NCI-H510A (cell line): ENCODE measurements at places on chromosomes 6 and 20.

GRCh38 chr6:127100510-127101140 lies 17.8 kb upstream of the RSPO3 start:
- DNase-seq: no peak

DNA sequence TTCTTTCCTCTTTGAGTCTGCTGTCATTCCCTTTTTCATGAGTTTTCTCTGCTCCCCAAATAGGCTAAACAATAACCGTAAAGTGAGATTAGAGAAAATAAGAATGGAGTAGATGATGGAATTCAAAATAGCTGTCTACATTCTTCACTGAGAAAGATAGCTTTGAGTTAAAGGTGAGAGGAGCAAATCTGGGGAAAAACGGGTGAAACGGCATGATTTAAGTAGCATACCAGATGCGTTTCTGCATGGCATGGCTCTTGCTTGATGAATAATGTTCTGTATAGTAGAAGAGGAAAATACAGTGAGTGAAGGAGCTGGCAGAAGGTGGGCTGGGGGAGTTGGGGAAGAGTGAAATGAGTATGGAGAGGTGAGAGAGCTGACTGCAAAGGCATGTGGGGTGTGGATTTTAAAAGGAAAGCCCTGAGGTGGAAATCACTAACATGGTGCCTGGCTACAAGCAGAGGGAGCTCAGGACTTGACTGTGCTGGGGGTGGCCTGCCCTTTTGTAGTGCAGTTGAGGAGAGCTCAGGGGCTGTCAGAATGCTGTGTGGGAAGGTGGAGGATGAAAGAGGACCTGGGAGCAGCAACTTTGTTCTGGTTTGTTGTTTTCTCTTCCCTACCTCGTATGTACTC lies 8.8 kb downstream of the BICRAL start:
- DNase-seq: no peak

DNA sequence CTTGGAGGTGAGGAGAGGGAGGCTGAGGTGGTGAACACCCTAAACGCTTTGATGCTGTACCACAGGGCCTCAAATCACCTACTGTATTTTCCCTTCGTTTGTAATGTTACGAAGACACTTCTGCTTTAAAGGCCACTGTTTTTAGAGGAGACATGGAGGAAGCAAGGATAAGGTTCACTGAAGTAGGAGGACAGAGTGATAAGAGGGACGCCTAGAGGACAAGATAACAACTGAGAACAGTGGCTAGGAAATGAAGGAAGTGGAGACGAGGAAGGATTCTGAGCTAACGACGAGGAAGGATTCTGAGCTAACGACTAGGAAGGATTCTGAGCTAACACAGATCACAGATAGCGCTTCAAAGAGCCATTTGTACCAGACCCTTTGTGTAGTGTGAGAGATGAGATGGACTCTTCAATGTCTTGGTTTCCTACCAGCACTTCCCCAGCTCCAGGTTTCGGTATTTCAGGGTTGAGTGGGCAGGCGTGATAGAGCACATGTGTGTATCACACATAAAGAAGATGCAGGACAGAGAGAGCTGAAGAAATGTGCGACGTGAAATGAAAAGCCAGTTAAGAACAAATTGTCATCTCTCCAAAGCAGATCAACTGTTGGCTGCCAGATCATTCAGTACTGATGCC lies 7.5 kb downstream of the SF3B5 start:
- no peak for DNase-seq

DNA sequence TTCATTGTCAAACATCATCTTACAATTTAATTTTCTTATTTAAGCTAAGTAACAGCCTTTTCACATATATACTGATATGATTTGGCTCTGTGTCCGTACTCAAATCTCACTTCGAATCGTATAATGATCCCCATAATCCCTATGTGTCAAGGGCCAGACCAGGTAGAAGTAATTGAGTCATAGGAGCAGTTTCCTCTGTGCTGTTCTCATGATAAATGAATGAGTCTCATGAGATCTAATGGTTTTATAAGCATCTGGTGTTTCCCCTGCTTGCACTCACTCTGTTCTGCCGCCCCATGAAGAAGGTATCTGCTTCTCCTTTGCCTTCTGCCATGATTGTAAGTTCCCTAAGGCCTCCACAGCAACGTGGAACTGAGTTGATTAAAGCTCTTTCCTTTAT lies 25.1 kb upstream of the CMTR1 start:
- DNase-seq: no peak

DNA sequence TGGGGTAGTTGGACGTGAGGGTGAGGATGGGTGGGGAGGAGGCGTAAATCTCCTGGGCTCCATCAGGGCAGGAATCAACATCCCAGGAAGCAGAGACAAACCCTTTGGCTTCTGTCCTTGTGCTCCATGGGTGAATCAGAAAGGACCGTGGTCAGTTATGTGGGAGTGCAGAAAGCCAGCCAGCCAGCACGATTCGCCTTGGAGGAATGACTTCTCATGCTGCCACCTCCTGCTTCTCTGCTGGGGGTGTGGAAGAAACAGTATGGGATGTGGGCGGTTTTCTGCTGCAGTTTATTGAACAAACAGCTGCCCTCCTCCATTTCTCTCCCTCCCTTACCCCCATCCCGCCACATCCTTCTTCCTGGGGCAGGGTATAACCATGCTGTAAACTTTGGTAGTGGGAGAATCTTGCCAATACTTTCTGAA lies 214.5 kb downstream of the SOX4 start:
- no peak for DNase-seq

DNA sequence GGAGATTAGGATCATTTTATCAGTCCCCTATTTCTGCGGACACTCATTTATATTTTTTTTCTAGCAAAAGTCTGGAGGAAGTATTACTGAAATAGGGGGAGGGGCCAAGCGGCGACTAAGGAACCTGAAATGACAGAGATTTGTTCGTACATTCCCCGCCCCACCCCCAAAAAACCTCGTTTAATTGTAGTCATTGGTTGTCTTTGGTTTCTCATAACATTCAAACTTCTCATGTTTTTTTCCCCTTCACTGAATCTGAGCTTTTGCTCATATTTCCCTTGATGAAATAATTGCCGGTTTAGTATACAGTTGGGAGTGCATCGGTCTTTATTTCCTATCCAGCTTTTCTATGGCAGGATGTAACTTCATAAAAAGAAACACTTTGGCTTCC lies 768 bp upstream of the FYN start:
- no peak for DNase-seq

DNA sequence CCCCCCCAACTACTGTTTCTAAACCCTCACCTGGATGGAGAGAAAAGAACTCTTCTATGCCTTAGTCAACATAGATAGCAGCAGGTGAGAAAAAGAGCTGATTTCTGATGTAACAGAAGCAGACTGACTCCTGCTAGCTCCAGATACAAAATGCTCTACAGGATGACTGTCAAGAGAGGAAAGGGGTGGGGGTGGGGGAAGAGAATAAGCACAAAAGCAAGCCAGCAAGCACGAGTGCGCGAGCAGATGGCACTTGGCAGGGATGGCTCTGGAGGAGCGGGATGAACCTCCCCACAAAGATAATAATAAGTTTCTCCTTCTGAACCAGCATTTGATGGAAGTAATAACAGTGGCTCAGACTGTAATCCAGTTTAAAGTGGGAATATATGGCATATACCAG lies 45.6 kb upstream of the SPDEF start:
- DNase-seq: peak; percentile 75

GRCh38 chr6:52418606-52419005 lies 1.5 kb upstream of the EFHC1 start:
- DNase-seq: no peak

GRCh38 chr6:168711666-168712300 lies 270.8 kb downstream of the SMOC2 start:
- no peak for DNase-seq

GRCh38 chr6:88670369-88670768 lies 293.0 kb downstream of the RNGTT start:
- no peak for DNase-seq

GRCh38 chr6:34633256-34633655 lies 63.3 kb downstream of the ILRUN start:
- DNase-seq: no peak

GRCh38 chr6:35731414-35731735 lies 5.5 kb upstream of the ARMC12 start:
- DNase-seq: peak; percentile 92

- DNase-seq: no peak
These were observed 77.4 kb downstream of the EDN3 start for GRCh38 chr20:59377842-59378241.

GRCh38 chr6:90100059-90100665 lies 196.5 kb downstream of the BACH2 start:
- no peak for DNase-seq

DNA sequence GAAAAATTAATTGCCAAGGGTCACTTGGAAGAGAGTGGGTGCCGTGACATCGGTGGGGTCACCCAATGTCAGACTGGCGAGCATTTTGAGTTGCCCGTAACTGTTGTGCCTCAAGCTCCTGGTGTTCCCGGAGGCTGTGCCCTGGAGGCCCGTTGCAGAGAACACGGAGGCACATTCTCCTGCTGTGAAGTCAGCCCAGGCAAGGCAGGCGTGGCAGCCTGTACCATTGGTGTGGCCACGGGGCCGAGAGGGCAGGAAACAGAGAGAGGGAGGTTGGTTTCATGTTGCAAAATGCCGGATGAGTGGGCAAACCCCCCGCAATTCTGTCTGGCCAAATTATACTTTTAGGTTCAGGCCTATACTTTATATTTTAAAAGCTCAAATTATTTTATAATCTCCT lies 81.2 kb downstream of the THBS2 start:
- no peak for DNase-seq

- no peak for DNase-seq
These were observed 20.4 kb downstream of the HUS1B start for GRCh38 chr6:636488-636887.

DNA sequence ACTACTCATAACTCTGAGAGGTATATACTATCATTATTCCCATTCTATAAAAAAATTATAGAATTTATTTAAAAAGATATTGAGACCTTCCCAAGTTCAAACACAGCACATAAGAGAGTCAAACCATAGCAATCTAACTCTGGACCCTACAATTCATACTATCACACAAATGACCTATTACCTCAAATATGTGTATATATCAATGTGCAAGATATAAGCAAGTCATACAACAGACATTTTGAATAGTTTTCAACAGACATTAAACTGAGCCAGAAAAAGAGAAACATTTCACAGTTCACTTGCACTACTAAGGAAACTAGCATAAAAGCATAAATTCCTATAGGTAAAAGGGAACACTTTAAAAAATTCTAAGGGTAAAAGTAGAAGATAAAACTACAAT lies 11.7 kb downstream of the PHIP start:
- DNase-seq: no peak

DNA sequence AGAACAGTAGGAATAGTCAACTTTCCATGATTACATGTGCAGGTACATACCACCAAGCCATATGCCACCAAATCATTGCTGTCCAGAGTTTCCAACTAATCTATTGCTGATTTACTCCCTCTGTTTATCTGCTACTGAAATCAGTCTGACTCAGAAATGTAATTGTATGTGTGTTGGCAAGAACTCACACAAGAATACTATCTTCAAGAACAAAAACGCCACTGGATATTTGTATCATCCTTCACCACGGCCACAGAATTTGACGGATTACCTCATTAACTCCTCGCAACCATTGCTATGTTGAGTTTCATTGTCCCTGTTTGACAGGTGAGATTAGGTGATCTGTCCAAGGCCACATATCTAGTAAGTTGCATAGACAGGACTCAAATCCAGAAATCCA lies 159.2 kb downstream of the GMPR start:
- DNase-seq: no peak

DNA sequence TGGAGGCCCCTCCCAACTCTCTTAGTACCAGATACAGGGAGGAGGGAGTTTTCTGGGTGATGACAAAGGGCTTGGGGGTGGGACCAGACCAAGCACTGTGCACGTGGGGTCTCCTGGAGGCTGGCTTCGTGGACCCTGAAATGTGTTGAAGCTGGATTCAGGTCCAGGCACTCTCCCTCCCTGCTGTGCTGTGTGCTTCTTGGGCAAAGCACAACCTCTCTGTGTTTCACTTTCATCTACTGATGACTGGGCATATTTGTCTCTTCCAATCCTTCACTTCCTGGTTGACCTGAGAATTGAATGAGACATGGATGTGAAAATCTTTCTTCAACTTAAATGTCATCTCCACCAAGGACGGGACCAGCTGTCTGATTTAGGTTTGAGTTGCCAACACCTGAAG lies 14.5 kb upstream of the MLN start:
- DNase-seq: no peak

DNA sequence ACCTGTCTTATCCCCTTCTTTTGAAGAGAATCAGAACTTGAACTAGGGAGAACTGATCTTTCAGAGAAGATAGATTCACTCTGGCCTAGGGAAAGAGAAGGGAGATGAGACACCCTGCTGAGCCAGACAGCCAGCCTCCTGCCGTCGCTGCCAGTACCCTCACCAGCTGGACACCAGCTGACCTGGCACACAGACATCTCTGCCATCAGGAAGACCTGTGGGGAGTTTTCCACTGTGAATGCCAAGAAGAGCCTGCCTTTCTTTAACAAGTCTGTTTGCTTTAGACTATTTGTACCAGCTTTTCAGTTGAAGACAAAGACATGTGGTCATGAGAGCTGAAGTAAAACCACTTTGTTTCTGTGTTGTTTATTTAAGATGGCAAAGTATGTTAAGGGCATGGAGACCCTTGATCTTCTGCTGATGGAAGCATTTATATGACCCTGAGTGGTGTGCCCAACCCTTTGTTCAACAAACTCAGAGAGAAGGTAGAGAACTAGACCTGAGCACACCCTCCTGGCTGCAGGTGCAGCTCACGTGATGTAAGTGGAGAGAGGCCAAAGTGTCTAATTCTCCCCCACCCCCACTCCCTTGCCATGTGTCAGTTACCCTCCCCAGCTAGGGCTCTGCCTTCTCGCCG lies 82.3 kb upstream of the SLC24A3 start:
- peak; percentile 99 for DNase-seq

GRCh38 chr6:28425944-28426541 lies 17.2 kb downstream of the ZSCAN23 start:
- no peak for DNase-seq
